ENCODE measurements at places on chromosomes 5 and 9.

- DNase-seq, result no peak
Observed at GRCh38 chr9:72758944-72759343, 193.9 kb downstream of the ALDH1A1 start.

GRCh38 chr9:78620764-78621163, 323.8 kb downstream of the PSAT1 start:
- DNase-seq, result no peak

DNA sequence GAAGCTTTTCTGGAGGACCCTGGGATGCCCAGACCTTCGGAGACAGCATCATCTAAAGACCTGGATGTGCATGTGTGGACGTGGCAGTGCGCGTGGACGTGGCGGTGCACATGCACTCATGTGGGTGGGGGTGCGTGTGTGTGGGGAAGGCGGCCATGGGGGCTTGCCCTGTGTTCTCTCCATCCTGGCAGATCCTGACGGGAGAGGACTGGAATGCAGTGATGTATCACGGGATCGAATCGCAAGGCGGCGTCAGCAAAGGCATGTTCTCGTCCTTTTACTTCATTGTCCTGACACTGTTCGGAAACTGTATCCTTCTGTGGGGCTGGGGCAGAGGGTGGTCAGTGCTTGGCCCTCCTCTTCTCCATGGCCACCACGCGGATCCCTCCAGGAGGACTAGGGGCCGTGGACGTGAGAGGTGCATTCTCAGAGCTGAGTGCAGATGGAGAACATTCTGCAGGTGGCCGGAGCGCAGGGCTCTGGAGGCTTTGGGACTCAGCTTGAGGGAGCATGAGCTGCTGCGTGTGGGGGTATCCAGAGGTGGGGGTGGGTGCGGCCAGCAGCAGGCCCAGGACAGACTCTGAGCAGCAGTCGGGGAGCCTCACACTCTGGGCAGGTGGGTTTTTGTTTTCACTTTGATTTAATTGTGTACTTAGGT, 129.1 kb downstream of the CACNA1B start:
- DNase-seq, result no peak

DNA sequence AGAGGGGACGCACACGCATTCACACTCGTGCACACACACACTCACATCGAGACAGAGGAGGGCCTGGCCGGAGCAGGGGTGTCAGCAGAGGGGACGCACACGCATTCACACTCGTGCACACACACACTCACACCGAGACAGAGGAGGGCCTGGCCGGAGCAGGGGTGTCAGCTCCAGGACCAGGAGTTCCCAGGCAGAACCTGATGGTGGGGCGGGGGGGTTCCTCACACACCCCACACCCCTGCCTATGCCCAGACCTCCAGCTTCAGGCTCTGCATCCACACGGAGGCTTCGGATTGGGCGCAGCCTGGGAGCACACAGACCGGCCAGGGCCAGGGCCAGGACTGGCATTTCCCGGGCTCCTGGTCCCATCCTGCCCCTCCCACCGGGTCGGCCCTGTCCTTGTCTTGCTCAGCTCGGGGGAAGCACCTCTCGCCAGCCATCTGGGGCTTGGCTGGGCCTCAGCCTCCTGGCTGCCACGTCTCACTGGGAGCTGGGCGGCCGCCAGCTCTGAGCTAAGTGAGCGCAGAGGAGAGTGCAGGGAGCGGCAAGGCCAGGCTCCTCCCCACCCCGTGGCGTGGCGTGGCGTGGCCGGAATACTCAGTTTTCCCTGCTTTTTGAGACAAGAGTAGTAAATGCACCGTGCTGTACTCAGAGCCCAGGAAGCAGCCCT, 31.3 kb downstream of the ADAMTS2 start:
- DNase-seq, result peak; percentile 85

DNA sequence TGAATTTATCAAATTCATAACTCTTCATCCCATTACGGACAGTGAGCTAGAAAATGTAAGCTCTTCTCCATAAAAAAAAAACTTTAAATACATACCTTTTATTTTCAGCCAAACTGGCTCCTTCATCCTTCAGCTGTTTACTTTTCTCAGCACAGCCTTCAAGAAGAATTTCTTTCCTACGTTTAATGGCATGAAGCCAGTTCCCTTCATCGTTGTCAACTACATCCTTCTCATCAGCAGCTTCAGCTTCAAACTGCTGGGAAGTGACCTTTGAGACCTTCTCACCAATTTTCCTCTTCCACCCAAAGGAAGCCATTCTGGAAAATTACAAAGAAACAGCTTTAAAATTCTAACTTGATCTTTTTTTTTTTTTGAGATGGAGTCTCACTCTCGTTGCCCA, 9.1 kb downstream of the TTC33 start:
- no peak for DNase-seq

DNA sequence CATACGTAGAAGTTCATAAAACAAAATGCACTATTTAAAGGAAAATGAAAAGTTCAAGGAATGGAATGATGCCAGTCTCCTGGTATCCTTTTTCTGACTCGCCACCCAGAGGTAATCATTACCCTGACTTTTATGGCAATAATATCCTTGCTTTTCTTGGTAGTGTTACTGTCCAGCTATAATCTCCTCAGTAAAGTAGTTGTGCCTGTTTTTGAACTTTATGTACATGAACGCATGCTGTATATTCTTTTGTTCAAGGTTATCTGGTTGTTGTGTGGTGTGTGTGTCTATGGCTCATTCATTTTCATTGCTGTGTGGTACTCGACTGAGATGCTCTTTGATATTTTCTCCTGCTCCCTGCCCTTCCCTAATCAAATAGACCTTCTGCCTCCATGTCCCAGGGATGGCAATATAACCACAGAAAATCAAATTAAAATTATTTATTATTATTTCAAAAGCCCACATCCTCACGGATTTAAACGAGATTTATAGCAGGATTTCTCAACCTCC, 29.2 kb upstream of the FBP1 start:
- DNase-seq, result no peak

GRCh38 chr5:78776637-78777036, 128.1 kb upstream of the LHFPL2 start:
- no peak for DNase-seq

DNA sequence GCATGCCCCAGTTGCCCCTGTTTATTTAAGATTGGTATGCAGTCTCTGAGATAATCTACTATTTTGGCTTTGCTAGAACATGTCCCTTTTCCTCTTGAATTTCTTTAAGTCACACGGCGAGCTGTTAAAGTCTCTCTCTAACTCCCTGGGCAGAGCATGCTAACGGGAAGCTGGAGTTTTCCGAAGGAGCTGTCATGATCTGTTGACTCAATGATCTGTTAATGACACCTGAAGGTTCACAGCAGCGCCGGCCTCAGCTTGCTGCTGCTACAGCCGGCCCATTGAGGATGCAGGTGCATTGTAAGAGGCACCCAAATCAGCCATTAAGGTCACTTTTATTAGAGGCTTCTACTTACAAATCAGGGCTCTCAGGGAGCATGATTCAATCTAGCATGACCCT, 1203.4 kb downstream of the MAT2B start:
- DNase-seq, result no peak

GRCh38 chr5:18299166-18299565, 664.9 kb downstream of the TAF11L14 start:
- no peak for DNase-seq

- DNase-seq, result peak; percentile 78
Observed at GRCh38 chr5:124806373-124807077, 60.1 kb upstream of the ZNF608 start.

DNA sequence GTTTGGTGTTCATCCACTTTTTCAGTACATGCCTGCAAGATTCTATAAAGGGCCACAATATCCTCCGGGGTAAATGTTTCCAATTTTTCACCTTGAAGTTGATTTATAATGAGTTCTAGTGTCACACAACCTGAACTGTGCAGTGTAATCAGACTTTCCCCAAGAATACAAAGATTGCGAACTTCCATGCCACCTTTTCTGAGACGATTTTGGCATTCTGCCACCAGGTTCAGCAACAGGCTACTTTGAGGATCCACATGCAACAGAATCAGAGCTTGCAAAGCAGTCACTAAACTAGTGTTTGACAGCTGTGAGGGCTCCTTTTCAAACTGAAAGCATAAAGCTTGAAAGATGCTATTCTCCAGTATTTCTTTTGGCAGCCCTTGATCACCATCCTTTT, 1.6 kb downstream of the FASTKD3 start:
- DNase-seq, result no peak

DNA sequence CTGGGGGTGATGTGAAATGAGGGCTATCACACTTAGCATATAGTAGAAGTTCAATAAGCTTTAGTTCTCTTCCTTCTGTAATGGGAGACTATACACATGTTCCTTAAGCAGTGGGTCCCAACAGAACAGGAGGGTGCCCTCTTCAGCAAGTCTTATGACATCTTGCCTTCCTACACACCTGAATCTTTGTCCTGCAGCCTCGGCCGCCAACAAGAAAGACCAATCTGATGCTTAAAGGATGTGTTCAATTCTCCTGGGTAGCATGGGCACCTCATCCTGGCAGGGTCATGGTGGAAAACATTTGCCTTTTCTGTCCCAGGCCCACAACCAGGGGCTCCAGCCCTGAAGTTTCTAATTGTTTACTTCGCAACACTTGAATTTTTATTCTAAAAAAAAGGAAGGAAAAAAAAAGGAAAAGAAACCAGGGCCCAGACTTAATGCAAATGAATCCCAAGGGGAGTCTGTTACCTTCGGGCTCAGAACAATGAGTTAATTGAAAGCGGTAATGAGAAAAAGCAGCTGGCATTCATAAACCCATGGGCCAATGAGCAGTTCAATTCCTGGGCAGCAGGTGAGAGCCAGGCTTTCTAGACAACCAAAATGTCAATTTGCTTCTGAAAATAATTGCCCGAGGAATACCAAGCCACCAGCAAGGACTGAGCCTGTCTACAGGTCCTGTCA, 26.2 kb upstream of the SMAD5 start:
- DNase-seq, result no peak

GRCh38 chr5:16593628-16594027, 23.2 kb downstream of the RETREG1 start:
- no peak for DNase-seq

DNA sequence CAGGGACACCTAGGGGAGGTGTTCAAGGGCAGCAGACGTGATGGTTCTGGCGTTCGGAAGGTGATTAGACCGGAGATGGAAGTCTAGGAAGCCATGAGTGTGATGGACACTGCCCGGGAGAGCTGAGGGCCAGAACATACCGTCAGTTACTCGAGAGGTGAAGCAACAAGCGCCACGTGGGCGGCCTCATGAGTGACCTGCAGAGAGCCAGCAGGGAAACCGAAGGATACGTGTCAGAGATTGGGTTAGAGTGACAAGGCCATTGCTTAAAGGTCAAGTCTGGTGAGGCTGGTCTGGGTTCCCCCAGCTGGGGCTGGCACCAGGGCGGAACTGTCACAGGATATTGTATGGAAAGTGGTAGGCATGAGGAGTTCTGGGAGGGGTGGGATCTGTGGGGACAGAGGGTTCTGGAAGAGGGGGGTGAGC, 60.0 kb downstream of the C9orf50 start:
- DNase-seq, result no peak

- DNase-seq, result peak; percentile 41
Observed at GRCh38 chr5:180467028-180467975, 26.9 kb upstream of the CNOT6 start.

- no peak for DNase-seq
Observed at GRCh38 chr5:122152266-122152900, 23.0 kb downstream of the ZNF474 start.

DNA sequence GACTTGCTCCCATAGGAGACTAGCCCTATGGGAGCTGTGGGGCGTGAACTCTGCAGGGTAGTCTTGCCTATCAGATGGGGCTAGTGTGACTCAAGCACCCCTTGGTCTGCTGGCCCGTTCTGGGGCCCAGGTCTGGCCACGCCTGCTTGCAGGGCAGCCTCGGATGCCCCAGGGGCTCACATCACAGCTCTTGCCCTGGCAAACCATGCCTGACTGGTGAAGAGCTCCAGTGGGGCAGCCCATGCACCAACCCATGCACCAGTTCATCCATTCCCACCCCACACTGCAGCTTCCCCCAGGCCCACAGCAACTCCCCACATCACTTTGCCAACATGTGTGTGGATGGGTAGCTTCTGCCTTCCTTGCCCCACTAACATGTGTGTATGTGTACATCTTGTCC, 93.9 kb upstream of the PRLR start:
- no peak for DNase-seq

- no peak for DNase-seq
Observed at GRCh38 chr5:14557791-14558415, 23.7 kb upstream of the OTULINL start.

DNA sequence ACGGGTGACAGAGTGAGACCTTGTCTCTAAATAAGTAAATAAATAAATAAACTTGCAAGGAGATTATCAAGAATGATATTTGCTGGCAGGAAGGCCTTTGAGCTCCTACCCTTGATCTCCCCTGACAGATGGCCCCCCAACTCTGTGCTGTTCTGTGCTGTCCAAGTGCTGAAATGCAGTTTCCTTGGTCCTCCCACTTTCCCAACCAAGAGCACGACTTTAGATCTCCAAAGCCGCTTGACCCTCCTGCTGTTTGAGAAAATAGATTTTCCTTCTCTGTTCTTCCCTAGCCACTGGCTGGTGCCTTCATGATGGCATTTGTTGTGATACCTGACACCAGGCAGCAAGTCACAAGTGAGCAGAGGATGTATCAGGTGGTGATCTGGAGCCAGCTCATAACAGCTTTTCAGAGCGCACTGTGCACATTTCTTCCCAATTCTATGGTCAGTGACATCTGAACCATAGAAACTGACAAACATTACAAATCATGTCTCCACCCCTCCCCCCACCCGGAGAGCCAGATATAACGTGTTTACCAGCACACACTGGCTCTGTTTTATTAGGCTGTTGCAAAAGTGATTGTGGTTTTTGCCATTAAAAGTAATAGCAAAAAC, 80.0 kb upstream of the PUM3 start:
- DNase-seq, result no peak

- no peak for DNase-seq
Observed at GRCh38 chr5:96115147-96115807, 153.6 kb upstream of the ELL2 start.

DNA sequence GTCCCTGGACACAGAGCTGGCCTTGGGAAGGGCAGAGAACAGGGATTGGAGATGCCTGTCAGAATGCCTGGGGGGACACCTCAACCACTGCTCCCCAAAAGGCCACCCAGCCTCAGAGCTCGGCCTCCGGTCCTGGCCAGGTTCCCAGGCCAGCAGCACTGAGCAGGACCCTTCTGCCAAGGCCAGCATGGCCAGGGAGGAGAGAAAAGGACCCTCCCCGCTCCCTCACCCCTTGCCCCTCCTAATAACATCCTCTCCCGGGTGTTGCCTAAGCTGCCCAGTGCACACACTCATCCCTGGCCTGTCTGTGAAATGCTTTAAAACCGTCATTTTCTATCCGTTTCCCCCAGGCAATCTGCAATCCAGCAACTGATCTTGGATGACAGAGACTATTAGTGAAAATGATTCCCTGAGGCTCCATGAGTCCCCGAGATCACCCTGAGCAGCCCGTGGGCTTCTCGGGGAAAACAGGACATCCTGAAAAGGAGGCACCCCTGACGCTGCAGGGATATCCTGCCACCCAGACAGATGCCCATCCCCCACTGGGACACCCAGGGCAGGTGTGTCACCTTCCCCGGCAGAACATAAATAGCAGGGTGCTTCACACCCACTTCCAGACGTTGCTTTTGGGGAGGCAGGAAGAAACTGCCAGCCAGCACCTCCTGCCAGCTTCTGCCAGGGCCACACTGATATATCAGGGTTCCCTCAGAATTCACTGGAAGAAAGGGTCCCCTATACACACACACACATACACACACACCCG, 75.3 kb downstream of the ADAMTS2 start:
- DNase-seq, result no peak

Data from left ventricle myocardium inferior (tissue), 1 donor.